Posterior cingulate gyrus (tissue), 11 donors: ENCODE measurements at places on chromosomes 2 and 18.
A peak's percentile ranks its signal among the peaks of the same experiment; 100 is the strongest.

DNA sequence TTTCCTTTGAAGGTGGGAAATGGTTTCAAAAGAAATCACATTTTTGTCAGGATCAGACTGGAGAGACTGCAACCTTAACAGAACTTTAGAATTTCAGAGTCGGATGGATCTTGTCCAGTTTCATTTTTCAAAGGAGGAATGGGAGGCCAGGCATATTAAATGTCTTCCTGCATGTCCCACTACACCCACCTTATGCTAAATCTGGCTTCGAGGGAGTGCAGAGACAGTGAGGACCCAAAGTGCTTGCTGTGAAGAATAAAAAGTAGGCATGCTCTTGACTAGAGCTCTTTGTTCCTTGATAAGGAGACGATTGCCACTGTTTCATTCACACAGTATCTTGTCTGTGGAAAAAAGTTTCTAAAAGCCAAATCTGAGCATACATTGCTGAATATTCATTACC lies 197.6 kb downstream of the SLC4A3 start:
- no peak for DNase-seq

DNA sequence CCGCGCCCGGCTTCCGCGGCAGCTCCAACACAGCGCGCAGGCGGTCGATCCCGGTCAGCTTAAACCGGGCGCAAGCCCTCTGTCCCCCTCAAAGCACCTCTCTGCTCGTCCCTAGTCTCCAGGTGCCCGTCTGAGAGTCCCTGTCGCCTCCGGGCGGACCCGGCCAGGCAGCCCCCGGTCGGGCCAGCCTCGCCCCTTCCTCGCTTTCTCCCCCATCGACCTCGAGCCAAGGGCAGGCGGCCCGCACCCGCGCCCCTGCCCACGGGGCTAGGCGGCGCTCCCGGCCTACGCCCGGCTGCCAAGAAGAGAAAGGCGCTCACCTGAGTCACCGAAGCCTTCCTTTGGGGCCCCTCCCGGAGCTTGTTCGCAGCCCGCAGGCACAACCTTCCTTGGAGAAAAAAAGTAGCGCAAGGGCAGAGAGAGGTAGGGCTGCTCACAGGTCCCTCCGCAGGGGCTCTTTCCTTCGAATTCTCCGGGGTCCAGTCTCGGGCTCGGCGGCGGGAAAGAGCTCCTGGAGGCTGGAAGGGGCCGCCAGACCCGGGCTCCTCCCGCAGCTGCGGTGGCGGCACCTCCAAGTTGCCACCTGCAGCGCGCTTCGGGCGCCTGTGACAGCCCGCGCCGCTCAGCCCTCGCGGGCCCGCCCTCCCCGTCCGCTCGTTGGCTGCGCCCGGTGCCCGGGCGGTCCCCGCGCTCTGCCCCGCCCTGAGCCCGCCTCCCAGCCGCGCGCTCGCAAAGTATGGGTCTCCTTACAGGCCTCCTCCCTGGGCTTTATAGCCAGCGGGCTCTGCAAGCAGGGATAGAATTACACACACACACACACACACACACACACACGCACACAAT lies 86.5 kb upstream of the EPB41L3 start:
- DNase-seq: peak; percentile 84

GRCh38 chr2:224405412-224405811 lies 3.5 kb upstream of the FAM124B start:
- no peak for DNase-seq

- DNase-seq: peak; percentile 76
Observed at GRCh38 chr2:112626604-112627059, 19.1 kb upstream of the SLC20A1 start.

- DNase-seq: no peak
Observed at GRCh38 chr18:7590826-7591560, 23.9 kb downstream of the PTPRM start.

DNA sequence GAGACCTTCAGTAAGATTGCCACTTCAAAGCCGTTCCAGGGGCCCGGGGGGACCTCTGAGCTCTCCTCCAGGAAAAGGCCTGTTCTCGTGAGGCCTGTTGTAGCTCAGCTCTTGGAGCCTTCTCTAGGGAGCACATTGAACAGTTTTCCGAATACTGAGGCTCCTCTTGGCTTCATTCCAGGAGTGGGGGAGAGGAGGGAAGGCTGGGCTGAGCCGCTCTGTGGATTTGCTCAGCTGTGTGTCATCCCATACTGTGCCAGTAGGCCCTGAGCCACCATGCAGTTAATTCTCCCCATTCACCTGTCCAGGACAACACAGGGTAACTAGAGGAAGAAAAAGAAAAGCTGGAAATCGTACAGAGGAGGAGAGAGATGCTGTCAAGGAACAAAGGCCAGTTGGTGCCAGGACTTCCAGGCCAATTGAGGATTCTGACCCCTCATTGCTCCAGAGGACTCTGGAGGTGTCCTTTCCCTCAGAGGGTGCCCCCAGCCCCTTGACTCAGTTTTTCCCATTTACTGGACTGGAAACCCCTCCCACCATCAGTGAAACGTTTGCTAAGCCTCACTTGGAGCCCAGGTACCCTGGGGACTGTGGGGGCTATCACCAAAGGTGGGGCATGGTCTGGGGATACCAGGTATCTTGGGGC lies 41.4 kb downstream of the HS1BP3 start:
- no peak for DNase-seq

DNA sequence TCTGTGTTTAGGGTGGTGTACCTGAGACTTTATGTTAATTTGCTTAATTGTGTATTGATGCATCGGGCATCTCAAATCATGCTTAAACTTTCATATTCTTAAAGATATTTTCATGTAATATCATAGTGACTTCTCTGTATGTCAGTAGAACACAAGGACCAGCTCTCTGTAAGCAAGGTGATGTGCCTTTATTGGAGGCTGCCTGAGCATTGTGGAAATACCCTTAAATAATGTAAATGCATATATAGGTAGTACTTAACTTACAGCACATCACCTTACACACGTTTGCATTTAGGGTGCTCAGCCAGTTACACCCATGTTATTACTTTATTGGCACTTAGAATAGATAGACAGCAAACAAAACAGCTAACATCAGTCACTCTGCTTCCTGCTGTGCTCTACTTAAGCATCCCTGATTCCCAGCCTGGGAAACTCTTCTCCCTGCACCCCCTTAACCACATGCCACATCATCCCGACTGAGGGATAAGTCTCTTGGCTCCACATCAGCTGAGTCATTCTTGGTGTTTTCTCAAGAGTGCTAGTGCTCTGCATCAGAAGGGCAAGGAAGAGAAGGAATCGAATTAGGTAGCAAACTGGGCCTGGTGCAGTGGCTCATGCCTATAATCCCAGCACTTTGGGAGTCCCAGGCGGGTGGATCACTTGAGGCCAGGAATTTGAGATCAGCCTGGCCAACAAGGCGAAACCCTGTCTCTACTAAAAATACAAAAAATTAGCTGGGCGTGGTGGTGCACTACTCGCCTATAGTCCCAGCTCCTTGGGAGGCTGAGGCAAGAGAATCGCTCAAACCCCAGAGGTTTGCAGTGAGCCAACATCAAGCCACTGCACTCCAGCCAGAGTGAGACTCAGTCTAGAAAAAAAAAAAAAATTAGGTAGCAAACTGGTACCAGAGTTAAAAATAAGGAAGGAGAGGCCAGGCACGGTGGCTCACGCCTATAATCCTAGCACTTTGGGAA lies 108.7 kb downstream of the MAP3K20 start:
- DNase-seq: no peak

DNA sequence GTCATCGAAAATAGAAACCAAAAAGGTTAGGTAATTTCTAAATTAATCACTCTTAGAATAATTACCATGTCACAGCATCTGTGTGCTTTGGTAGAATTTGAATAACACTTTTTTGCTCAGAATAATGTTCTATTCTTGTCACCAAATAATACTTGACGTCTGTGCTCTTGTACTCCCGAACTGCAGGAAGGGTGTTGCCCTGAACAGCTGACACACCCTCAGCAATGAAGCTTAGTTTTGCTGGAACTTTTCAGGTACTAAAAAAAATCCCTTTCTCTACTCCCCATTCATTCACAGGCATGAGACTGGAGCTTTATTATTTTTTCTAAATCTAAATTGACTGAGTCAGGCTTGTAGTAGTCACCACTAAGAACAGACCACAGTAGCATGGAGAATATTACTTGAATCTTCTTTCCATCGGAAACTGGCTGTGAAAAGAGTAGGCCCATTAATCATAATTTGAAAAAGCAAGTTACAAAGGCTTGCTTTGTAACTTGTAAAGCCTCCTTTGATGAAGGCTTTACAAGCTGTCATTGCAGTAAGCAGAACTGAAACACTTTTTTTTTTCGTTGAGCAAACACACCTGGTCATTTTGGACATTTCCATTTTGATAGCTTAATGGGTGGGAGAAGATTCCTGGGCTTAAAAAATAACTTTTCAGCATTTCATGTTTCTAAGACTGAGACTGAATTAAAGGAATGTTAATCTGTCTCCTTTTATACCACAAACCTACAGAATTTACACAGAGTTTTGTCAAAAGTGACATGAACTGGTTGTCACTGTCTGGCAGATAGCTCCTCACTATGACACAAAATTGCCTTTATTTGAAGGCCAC lies 70.3 kb upstream of the PELI1 start:
- no peak for DNase-seq

DNA sequence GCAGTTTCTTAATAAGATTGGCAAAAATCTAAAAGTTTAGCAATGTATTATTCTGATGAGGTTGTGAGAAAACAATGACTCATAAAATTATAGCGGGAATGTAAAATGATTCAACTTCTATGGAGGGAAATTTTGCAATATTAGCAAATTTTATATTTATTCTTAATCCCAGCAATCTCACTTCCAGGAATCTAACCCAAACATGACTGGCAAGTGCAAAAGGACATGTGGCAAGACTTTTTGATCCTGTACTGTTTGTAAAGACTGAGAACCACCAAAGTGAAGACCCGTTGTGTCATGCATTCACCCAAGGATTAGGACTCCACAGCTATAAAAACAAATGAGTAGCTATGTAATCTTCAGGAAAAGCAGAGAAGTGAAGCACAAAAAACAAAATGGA lies 234.8 kb upstream of the KYNU start:
- DNase-seq: no peak

DNA sequence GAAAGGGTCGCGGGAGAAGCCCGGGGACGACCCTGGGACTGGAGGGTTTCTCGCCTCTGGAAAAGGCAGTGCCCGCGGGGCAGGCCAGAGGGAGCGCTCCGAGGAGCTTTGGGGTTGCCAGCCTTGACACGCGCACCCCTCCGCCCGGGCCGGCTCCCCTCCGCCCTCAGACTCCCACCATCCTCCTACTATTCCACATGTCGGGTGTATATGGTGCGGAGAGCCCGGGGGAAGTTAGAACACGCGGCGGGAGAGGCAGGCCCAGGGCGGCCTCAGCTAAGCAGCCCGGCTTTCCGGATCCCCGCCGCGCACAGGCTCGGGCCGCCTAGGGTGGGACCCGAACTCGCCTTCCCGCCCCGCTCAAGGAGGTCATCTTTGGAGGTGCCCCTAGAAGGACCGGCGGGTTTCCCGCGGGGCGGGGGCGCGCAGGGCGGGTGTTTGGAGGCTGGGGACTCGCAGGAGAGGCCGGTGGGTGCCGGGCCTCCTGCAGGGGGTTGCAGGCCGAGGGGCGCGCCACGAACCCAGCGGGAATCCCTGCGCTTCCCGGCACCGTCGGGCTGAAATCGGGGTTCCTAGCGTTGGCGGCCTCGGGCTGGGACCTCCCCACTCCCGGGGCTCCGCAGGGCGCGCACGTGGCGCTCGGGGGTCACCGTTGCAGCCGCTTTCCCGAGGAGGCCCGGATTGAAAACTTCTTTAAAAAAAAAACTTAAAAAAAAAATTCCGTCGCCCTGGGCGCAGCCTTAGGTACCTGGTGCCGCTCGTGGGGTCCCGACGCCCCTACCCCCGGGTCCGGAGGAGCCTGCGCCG lies 3.7 kb downstream of the NFATC1 start:
- no peak for DNase-seq

- DNase-seq: no peak
Observed at GRCh38 chr2:24635181-24635580, 144.1 kb downstream of the NCOA1 start.

DNA sequence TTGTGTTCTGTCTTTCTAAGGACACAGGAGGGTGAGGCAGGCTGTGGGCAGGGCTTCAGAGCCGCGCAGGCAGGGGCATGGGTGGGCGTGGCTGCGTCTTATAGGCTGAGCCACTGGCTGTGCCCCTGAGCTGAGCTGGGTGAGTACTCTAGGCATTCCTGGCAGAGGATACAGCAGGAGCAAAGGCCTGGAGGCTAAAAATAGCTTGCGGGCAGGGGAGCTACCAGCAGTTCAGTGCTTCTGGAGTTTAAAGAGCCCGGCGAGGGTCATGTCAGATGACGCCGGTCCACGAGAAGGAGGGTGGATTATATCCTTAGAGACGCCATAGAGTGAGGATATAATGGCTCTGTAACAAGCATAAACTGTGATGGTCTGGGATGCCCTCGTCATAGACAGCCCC lies 31.5 kb upstream of the PDIA6 start:
- no peak for DNase-seq

DNA sequence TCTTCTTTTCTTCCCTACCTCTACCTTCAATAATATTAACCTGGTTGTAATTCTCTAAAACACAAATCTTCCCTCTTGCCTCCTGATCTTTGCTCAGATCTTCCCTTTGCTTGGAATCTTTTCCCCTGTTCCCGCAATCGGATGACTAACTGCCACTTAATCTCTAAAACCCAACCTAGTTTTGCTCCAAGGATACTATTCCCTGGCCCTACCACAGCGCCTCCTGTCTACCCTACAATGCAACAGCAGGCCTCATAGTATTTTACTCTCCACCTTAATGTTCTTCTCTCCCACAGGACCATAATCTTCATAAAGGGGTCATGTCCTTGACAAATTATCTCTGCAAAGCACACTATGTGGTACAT lies 246.8 kb upstream of the TNP1 start:
- no peak for DNase-seq

- no peak for DNase-seq
Observed at GRCh38 chr2:53530126-53530525, 237.5 kb upstream of the CHAC2 start.

- DNase-seq: no peak
Observed at GRCh38 chr2:227038550-227039189, 125.3 kb downstream of the COL4A4 start.

DNA sequence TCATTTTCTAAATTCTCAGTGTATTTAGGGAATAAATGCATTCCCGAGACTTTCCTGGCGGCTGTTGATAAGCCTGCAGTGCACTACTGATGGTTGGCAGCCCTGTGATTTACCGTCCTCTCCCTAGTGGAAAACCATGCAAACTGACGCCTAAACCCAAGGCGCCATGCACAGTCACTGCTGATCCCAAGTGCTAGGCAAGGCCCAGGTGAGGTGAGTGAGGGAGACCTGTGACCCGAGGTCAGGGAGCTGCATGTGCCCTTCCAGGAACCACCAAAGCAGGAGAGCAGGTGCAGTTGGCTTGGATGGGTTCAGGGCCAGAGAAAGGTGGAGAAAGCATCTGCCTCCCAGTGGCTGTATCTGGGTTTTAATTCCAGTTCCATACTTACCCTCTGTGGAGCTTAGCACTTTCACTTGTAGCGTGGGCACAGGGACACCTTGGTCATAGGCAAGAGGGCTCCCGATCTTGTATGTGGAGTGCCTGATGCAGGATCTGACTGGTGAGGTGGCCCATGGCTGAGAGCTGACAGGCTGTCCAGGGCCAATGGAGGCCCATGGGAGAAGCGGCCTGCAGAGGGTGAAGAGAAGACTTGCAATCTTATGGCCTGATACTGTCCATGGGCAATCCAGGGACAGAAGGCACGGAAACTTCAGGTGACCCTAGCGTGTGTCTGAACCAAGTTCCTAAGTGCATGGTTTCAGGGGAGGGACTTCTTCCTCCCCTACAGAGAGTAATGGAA lies 131.3 kb downstream of the SH3RF3 start:
- DNase-seq: no peak
